Aorta (tissue), 5 donors: ENCODE measurements at places on chromosomes 3 and 15. TPM values are rescaled to one million over a fixed set of nuclear protein-coding genes. Genes with fewer than 3 reads are reported as not detected.

DNA sequence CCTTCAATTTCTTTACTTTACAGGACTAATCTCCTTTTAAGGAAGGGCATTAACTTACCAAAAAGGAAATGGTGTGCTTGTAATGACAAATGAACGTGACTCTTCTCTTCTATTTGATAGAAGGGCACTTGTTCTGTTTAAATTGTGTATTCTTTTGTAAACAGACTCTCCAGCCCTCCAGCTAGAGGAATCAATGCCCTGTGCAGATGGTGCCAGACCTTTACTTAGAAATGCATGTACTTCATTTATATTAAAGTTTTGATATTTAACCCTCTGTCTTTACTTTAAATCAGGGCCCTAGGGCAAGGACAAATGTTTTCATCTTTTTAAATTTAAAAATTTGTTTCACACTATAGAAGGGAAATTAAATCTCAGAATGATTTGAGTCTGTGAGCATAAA, 355.1 kb downstream of the GBE1 start:
- DNase-seq, result no peak

DNA sequence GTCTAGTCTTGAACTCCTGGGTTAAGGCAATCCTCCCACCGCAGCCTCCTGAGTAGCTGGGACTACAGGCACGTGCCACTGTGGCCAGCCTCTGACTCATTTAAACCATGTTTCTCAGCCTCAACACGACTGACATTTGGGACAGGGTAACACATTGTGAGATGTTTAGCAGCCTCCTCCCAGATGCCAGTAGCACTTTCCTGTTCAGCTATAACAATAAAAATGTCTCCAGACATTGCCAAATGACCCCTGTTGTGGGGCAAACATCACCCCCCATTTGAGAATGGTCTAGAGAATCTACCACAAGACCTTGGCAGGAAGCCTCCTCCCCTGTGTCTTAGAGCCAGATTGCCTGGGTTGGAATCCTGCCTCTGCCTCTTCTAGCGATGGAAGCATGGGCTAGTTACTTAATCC, 8.4 kb downstream of the TMEM40 start:
- DNase-seq, result peak; percentile 76

SPSB4 gene
- 2.0 TPM for total RNA-seq

GTF2A2 gene
- 79.3 TPM for total RNA-seq

- peak; percentile 49 for DNase-seq
Measured at GRCh38 chr15:100520132-100520921, 8.4 kb downstream of the CERS3 start.

BOC gene
- 164 TPM for total RNA-seq

GRCh38 chr3:124358156-124358555, 366.2 kb upstream of the ROPN1 start:
- DNase-seq, result no peak

DNA sequence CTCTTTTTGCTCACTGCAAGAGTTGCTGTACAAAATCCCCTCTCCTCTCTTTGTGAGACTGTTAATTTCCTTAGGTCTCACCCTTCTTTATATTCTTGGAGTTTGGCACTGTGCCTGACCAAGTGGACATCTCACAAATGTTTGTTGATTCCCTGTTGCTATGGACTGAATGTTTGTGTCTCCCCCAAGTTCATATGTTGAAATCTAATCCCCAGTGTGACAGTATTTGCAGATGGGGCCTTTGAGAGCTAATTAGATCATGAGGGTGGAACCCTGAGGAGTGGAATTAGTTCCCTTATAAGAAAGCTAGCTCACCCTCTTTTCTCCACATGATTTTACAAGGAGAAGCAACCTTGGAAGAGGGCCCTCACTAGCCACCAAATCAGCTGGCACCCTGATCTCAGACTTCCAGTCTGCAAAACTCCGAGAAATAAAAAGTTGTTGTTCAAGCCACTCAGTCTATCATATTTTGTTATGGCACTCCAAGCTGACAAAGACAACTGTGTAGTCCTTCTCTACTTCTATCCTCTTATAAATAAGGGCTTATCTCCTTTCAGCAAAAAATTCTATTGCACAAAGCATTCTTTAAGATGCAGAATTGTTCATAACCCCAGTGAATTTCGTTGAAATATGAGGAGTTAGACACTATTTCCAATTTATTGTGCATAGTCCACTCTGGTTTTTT, 65.5 kb upstream of the NPHP3 start:
- no peak for DNase-seq

MUSTN1 gene
- 86.6 TPM for total RNA-seq

DNA sequence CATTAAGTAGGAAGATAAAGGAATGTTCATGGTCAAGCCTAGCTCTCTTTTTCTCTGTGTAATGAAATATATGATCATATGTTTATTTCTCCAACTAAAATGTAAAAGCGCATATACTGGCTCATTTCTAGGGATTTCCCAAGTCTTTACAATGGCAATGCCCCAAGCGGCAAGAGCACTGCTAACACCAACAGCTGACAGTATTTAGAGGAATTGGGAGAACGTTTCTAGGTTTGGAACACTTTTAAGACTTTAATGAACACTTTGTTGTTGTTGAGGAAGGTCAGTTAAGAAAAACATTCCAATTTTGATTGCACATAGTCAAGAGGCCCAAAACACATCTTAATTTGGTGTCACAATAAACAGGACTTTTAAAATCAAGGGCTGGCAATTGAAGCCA, 132.7 kb downstream of the ATP8B4 start:
- no peak for DNase-seq

- DNase-seq, result no peak
Measured at GRCh38 chr15:71792521-71792920, 17.8 kb upstream of the NR2E3 start.

DNA sequence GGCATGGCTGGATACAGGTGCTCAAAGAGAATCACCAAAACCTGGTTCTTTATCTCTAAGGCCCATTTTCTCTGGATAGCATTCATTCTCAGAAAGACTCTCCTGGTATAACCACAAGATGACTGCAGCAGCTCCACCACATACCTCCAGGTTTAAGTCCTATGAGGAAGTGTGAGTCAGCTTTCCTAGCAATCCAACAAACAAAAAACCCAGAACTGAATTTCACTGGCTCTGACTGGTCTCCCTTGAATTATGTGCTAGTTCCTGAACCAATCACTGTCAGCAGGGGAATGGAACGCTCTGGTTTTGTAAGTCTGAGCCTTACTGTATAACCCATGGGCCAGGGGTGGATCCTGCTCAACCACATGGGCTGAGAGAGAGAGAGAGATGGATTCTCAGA, 27.2 kb downstream of the MRPL46 start:
- no peak for DNase-seq

DNA sequence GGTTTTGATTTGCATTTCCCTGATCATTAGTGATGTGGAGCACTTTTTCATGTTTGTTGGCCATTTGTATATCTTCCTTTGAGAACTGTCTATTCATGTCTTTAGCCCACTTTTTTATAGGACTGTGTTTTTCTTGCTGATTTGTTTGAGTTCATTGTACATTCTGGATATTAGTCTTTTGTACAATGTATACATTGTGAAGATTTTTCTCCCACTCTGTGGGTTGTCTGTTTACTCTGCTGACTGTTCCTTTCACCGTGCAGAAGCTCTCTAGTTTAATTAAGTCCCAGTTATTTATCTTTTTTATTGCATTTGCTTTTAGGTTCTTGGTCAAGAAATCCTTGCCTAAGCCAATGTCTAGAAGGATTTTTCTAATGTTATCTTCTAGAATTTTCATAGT, 91.1 kb upstream of the ATP11B start:
- DNase-seq, result no peak

B3GALNT1 gene
- 19.2 TPM for total RNA-seq

DNA sequence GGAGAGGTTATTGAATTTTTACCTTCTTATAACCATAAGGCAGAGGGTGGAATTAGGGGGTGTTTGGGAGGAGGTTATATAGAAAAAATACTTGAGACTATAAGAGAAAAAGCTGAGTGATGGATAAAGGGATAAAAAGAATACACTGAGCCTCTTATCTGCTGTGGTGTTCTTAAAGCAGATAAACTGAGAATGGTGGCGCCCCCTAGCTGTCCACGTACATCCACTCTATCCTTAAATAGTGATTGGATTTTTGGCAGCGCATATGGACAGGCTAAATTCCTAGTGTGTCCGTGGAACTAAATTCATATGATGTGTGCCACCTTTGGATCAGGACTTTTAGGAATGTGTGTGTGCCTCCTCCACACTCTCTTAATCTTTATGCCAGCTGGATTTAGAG, 121.1 kb downstream of the OXSM start:
- DNase-seq, result no peak

SLC12A8 gene
- 1.4 TPM for total RNA-seq

GRCh38 chr3:128597900-128598299, 52.7 kb downstream of the RPN1 start:
- DNase-seq, result no peak

DNA sequence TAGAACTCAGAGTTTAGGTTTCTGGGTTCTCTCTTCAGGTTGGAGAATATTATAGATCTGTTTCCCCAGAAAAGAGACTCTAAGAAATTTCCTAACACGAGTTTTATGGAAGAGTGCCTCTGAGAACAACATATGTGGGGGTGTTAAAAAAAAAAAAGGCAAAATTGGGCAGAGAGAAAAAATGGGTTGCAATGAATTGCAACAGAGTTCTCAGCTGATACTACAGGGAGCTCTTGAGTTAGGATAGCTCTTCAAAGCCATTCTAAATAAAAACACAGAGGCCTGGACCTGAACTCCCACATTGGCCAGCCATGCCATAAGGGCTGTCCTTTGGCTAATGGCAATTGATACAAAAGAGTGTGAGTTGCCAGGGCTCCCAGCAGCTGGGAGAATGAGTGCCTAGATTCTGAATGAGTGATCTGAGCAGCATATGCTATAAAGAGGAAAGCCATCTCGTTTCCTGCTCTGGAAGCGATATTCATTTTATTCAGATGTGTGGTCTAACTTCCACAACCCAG, 20.1 kb upstream of the UBE2E2 start:
- no peak for DNase-seq

GRCh38 chr15:45230245-45230965, 21.6 kb upstream of the SLC28A2 start:
- no peak for DNase-seq
